ENCODE measurements at places on chromosomes 6 and 20.
A peak's percentile ranks its signal among the peaks of the same experiment; 100 is the strongest.

DNA sequence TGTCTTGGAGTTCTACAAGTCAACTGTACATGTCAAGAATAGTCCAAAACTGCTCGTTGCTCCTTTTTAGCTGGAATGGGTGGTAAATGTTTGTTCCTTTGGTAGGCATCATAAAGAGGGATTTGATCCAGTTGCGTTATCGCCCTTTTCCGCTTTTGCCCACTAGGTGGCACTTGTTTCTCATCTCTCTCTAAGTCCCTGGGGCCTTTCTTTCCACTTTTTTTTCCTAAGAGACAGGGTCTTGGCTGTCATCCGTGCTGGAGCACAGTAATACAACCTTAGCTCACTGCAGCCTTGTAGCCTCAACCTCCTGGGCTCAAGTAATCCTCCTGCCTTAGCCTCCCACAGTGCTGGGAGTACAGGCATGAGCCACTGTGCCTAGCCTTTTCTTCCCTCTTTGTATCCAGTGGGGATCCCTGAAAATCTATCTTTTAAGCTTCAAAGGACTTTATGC, 20.7 kb downstream of the GTPBP2 start:
- DNase-seq = peak; percentile 19

DNA sequence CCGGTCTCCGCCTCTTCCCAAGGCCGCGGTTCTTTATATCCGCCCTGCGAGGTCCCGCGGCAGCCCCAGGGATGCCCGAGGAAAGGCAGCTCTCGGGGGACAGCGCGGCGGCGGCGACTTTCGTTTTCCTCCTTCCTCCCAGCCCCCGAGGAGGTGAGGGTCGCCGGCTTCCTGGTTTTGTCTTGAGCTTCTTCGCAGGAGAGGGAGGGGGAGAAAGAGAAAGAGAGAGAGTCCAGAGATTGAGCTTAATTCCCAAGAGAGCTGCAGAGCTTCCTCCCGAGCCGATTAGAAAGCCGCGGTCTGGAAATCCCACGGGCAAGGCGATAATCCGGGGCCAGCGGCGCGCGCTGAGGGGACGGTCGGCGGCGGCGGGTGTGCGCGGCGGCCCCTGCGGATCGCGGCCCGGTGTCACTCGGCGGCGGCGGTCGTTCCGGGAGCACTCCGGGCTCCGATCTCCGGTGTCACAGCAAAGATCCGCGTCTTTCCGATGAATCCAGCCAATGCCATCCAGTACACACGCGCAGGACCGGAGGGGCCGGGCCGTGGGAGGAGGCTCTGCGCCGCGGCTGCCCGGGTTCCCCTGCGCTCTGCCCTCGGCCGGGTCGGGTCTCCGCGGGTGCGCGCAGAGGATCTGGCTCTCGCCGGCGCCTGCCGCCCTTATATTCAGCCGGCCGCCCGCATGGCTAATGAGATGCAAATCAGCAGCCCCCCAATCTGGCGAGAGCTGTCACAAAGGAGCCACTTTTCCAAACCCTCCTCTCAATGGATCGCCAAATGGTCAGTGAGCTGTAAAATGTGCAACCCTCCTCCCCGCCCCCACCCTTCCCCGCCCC, at the start of gene DLL1:
Gene DLL1 (minus strand): TSS at position 783 of the 833 bp plus-strand sequence. CDS start 939 bp downstream, outside the sequence.
- no peak for DNase-seq

DNA sequence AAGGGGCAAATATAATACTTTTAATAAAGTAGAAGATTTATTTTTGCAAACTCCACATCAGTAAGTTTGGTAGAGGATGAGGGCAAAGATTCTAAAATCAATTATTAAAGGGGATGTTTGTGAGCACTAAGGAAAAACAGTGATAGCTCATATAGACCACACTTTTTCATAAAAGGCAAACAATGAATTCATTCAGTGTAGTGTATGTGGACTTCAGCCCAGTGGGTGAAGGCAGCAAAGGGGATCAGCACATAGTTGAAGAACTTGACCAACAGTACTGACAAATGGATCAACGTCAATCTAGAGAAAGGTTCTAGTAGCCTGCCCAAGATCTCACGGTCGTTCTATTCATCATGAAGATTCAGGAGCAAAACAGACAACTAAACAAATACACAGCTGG, 45.3 kb downstream of the MAK start:
- DNase-seq = no peak

DNA sequence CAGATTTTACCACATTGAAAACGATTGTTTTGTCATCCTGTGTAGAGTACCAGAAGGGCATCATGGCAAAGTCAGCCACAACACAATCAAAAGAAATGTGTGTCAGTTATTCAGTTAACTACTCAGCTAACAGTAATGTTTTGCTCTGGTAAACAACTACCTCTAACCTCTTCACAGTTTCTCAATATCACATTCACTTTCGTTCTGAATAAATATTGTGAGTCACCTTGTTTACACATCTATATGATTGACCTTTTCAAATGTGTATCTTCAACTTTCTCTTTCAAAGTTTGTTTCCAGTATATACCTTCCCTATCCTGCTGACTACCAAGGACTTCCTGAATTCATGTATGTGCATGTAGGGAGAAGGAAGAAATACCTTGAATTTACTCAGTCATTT, 216.6 kb upstream of the UFL1 start:
- DNase-seq = no peak

- no peak for DNase-seq
Measured at GRCh38 chr6:142416179-142416578, 114.4 kb downstream of the ADGRG6 start.
